Activated CD4-positive, alpha-beta memory T cell treated with anti-CD3 and anti-CD28 coated beads, Interleukin-2, amount 10 ng/mL, durations not matched to agents 7 days and 5 days (primary cell): ENCODE measurements at places on chromosomes 16 and 17. TPM values are rescaled to one million over a fixed set of nuclear protein-coding genes. Genes with fewer than 3 reads are reported as not detected.

DNA sequence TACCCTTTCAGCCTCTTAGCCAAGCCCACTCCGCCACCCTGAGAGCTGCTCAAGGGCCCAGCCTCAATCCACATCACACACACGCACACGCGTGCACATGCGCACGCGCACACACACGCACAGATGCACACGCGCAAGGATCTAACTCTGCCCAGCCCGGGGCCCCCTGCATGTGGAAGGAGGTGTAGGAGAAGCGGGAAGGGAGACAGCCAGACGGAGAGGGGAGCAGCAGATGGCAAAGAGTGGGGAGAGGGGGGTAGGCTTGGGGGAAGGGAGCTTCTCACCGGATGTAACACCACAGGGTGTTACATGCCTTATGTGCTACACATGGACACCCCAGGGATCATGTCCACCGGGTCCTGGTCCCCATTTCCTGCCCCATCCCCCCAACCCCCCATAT, 15.3 kb downstream of the DLG4 start:
- peak; percentile 31 for DNase-seq

DNA sequence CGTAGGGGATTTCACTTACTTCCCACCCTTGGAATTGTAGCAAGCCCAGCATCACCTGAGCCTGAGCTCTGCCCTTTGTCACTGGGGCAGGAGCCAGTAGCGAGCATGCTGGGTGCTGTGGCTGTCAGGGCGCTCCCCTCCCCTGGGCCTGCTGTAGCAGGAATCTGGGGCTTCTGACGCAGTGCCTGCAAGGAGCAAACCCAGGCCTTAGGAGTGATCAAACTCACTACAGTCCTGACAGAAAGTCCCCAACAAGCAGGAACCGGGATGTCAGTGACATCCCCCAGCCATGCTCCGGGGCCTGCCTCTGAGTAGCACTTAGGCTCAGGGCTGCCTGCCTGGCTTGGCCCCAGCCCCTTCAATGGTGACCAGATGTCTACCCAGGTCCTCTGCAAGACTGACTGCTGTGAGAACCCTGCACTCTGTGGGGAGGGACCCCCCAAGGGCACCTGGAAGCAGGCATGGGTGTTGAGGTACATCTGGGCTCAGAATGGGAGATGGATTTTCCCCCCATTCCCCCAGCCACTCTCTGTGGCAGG, 23.5 kb downstream of the PLD6 start:
- no peak for DNase-seq

PPP1R27 gene
- total RNA-seq, result not detected

DNA sequence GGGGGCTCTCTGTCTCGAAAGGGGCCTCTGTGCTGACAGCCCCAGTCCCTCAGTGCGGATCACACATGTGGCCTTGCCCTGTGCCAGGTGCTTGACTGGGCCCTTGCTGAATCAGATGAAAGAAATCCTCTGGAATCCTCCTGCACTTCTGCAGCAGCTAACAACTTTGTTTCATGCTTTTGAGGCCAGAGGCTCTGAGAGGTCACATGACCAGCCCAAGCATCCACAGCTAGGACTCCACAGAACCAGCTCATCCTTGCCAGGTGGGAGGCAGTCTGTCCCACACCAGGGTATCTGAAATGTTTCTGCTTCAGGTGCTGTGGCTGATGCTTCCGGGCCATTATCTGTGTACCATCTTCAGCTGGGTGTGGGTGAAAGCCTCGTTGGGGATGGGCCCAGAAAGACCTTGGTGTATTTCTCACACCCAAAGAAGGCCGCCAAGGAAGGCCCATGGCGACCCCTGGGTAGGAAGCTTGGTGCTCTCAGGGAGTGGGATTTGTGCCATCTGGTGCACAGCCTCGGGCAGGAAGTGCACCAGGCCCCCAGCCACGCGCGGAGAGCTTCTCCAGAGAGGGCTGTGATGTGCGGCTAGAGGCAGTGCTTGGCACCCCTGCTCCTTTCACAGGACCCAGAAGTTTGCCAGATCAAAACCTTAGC, 143.8 kb downstream of the CLEC16A start:
- DNase-seq, result peak; percentile 52

GRCh38 chr17:7634384-7634783, 4.4 kb downstream of the SHBG start:
- DNase-seq, result peak; percentile 28
